ENCODE measurements at places on chromosomes 11 and 22.

DNA sequence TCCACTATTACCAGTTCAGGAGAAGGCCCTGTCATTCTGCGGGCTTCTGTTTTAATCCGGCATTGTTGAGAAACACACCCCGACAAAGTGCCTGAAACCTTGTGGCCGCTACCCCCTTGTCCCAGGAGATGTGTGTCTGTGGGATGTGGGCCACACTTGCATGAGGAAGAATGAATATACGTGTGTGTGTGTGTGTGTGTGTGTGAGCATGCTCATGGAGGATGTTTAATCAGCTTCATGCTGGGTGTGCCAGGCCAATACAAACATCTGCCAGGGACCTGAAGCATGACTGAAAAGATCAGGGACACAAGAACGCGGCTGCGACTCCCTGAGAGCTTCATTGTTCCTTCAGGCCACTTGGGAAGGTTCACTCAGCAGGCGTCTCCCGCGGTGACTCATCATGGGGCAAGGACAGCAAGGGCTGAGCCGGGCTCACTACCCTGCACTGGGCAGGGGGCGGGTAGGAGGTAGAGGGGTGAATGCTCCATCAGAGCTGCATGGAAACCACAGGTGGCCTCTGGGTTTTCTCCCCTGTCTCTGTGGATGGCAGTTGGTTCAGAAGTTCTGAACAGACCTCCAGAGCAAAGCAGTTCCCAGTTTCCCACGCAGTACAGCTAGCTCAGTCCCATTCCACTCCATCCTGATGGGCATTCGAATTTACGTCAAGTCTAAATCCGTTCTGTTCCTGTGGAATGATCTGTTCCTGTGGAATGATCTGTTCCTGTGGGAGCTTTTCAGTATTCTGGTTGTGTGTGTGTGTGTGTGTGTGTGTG lies 7.0 kb upstream of the MALAT1 start:
- no peak for DNase-seq

- DNase-seq: no peak
These were observed 27.8 kb downstream of the YWHAH start for GRCh38 chr22:31972180-31972579.

- DNase-seq: no peak
These were observed 7.7 kb downstream of the CHST1 start for GRCh38 chr11:45657496-45658260.

DNA sequence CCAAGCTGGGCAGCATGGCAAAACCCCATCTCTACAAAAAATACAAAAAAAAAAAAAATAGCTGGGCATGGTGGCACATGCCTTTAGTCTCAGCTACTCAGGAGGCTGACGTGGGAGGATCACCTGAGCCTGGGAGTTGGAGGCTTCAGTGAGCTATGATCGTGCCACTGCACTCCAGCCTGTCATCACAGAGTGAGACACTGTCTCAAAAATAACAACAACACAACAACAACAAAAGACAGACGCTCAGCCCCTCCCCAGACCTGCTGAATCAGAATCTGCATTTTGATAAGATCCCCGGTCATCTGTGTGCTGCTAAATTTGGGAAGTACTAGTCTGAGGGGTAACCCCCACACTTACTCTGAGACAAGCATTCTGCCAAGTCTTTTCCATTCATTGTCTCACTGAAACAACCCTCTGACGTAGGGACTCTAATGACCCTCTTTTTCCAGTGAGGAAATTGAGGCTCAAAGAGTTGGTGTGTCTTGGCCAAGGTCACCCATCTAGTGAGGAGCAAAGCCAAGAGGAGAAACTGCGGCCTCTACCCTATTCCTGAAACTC lies 7.5 kb downstream of the NEFH start:
- no peak for DNase-seq

DNA sequence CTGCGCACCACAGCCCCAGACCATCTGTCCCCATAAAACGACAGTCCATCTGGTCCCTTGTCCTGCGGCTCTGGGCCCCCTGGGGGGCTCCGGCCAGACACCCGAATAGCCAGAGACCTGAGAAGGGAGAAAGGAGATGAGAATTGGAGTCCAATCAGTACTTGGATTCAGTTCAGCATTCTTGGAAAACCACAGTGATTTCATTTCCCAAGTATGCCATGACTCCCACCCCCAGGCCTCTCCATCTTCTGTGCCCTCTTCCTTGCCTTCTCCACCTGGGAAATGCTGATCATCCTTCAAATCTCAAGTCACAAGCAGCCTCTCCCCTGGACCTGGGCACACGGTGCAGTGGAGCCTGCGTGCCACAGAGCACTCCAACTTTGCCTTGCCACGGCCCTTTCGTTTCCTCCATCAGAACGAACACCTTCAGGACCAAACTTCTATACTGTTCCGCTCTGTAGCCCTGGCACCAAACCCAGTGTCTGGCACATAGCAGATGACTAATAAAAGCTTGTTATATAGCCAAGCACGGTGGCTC lies 10.9 kb upstream of the MFNG start:
- DNase-seq: no peak

DNA sequence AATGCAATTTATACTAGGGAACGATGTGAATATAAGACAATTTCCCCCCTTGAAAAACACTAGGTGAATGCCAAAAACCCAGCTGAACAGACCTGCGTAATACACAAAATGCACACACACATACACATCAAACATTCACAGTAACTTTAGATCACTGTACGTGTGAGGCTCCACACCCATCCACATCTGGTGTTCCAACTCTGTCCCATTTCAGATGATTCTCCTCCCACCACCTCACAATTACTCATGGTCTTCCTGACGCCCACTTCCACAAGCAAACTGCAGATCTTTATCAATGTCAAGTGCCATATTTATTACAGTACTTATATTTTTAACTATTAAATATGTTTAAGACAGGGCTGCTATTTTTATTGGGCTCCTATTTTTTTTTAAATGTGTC lies 57.8 kb upstream of the TENM4 start:
- DNase-seq: no peak

- DNase-seq: no peak
These were observed 100.4 kb upstream of the DDI1 start for GRCh38 chr11:103936059-103936458.

- no peak for DNase-seq
These were observed 56.5 kb upstream of the NAV2 start for GRCh38 chr11:19656140-19656541.

- DNase-seq: no peak
These were observed 328.6 kb downstream of the TMEM135 start for GRCh38 chr11:87366346-87366745.

DNA sequence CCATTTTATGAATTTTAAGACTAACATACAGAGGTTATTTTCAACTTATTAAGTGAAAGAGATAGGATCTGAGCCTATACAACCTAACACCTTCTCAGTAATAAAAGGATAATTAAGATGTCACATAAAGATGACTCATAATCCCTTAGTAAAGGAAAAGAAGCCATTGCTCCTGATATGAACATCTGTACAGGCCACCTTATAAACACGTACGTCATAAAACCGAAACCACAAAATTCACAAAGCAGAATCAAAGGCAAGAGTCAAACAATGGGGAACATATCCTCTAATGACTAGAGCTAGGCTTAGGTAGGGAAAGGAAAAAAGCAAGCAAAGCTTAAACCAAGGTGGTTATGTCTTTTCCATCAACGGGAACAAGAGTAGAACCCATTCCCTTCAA lies 103.5 kb downstream of the KCNA4 start:
- DNase-seq: no peak

DNA sequence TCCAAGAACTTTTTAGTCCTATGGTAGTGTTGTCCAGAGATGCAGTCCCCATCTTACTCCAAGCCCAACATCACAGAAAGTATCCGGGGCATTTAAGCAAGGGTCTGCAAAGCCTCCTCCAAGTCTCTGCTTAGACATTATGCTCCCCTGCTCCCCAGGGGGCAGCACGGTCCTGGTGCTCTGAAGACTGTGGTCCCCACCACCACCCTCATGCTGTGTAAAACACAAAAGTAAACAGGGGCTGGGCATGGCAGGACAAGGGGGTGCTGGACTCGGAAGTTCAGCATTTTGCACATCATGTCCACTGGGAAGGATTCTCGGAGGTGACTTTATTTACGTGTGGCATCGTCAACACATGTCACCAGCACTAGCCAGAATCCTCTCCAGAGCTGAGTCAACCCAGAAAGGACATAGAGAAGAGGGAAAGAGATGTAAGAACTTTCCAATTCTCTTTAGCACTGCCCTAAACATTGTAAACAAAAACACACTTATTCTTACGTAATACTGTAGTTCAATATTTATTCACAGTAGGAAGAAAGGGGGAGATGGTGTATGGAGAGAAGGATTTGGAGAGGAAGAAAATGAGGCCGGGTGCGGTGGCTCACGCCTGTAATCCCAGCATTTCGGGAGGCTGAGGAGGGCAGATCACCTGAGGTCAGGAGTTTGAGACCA lies 37.7 kb downstream of the TCIRG1 start:
- no peak for DNase-seq

GRCh38 chr11:132037467-132037862 lies 667.0 kb downstream of the NTM start:
- DNase-seq: no peak

DNA sequence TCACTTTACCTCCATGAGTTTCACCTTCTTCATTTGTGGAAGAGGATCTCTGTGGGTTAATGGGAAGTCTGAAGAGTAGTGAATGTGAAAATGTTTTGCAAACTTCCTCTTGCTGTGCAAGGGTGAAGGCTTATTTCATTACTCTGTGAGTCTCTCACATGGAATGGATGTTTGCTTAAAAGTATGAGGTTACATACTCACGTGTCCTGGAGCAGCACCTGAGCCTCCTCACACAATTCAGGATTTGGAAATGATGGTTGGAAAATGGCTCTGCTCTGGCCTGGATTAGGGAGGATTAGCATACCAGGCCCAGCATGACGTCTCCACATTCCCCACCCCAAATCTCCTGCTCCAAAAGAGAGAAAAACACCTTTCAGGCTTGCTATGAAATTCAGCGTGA lies 4.8 kb downstream of the GRAMD1B start:
- DNase-seq: no peak

GRCh38 chr11:45453721-45454120 lies 167.6 kb upstream of the SYT13 start:
- DNase-seq: no peak

- DNase-seq: no peak
These were observed 8.9 kb downstream of the OR5D16 start for GRCh38 chr11:55847453-55847852.

- no peak for DNase-seq
These were observed 256.5 kb downstream of the GUCY1A2 start for GRCh38 chr11:106761745-106762144.

GRCh38 chr11:48004456-48004855 lies 24.1 kb downstream of the PTPRJ start:
- DNase-seq: no peak

GRCh38 chr11:65868076-65868667 lies 4.4 kb downstream of the EFEMP2 start:
- no peak for DNase-seq

GRCh38 chr11:94972700-94973098 lies 657 bp downstream of the CWC15 start:
- DNase-seq: no peak

DNA sequence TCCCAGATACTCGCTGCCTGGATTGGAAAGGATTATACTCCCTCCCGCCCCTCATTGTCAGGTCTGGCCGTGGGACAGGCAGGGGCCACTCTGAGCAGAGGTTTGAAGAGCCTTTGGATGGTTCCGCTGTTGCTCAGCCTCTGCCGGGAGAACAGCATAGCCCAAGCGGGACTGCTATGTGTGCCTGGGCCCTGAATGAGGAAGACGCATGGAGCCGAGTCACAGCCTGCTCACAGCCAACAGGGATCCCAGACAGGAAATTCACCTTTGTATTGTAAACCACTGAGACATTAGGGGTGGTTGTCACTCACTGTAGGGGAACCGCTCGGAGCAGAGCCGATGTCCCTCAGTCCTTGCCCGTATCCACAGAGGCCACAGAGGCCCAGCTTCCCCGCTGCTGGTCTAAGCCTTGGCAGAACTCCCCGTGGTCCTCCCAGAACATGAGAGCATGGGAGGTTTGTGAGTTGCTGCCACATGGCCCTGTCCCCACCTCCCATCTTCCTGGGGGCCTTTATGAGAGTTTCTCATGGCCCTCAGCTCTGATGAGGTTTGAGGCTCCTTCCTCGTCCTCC lies 10.7 kb upstream of the FAM118A start:
- DNase-seq: no peak

- no peak for DNase-seq
These were observed 71.5 kb upstream of the USP47 start for GRCh38 chr11:11770296-11770695.

DNA sequence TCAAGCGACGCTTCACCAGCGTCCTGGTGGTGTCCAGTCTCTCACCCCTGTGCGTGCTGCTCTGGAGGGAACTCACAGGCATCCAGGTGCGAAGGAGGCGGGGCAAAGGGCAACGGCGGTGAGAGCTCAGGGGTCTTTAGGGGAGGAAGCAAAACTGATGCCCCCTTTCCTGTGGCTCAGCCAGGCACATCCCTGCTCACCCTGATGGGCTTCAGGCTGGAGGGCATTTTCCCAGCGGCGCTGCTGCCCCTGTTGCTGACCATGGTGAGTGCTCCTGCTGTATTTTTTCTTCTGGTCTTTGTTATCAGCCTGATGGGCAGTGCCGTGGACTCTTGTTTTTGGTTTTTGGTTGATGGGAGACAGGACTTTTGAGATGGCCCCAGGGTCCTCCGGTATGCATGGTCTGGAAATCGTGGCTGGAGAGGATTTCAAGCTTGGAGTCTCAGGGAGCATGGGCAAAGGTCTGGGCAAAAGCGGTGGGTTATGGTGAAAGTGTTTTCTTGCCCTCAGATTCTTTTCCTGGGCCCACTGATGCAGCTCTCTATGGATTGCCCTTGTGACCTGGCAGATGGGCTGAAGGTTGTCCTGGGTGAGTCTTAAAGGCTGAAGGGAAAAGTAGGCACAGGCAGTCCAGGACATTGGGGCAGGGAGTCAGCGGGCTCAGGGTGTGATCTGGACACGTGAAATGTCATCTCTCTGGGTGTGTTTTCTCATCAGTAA lies 695 bp downstream of the RCE1 start:
- DNase-seq: no peak

DNA sequence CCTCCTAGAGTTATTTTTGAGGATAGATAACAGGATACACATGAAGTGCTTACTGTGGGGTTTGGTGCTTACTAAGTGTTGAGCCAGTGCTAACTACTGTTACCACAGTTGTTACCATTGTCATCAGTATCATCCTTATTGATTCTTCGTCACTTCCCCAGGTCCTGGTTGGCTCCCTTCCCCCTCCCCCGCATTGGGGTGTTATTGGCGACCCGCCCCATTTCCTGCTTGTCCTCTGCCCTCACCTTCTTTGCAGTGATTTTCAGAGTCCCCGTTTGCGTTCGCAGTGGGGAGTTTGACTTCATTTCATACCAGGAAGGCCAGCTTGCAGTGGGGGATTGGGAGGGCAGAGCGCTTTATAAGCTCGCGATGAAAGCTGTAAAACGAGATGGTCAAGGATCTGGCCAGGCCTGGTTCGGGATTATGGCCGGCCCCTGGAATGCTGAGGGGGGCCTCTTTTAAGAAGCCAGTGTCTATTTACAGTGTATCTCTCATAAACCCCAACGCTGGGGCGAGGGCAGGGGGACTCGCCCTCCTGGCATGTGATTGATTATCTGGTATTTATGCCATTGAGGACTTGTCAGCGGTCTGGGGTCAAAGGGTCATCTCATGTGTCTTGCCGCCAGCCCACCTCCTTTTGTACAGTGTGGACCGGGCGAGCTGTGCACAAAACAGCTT lies 84.6 kb upstream of the NNMT start:
- DNase-seq: no peak

Measured in activated CD4-positive, alpha-beta T cell treated with anti-CD3 and anti-CD28 coated beads, Interleukin-2, amount 50 U/mL, for 48 hours (primary cell).